Mesenteric fat pad (tissue), 1 donor: ENCODE measurements at places on chromosomes 6 and 20. TPM values are rescaled to one million over a fixed set of nuclear protein-coding genes. Genes with fewer than 3 reads are reported as not detected.

DNA sequence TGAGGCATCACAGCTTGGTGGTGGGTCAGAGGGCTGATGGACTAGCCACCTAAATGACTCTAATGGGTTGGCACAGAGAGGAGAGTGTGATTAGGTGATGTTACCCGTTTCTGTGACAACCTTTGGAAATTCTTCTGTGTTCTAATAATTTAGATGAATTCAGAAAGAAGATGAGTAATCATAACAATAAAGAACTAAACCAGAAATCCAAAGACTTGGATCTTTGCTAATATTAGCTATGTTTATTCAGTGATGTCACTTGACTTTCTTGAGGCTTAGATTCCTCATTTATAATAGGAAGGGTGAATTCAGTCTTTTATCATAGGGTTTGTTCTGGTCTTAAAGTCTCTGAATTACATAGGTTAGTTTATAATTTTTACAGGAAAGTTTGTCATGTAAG, 19.9 kb downstream of the CRYBG1 start:
- DNase-seq, result no peak

- no peak for DNase-seq
Observed at GRCh38 chr6:21444711-21445260, 148.8 kb upstream of the SOX4 start.

DNA sequence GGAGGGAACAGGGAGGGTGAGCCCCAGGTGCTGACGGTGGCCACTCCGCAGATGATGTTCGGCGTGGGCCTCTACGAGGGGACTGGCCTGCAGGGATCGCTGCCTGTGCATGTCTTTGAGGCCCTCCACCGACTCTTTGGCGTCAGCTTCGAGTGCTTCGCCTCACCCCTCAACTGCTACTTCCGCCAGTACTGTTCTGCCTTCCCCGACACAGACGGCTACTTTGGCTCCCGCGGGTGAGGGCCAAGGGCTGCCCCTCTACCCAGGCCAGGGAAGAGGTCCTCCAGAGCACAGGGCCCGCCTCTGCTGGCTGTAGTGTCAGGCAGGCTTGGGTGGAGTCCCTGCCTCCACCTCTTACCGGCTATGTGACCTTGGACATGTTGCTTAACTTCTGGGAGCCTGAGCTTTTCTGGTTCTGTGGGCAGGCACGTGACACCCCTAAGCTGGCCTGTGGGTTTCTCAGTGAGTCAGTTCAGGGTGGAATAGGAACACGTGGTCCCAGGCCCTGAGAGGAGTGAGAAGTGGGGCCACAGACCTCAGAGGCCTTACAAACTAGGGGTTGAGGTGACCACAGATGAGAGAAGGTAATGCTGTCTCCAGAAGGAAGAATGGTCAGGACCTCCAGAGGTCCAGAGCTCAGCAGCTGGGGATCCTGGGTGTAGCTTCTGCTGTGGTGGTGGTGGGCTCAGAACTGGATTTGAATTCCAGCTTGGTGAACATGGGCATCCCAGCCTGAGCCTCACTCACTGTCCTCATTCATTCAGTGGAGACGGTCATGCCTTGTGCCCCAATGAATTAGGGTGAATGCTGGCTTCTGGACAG, 11.9 kb downstream of the PCIF1 start:
- DNase-seq, result no peak

Gene HLA-G
- not detected for total RNA-seq

DNA sequence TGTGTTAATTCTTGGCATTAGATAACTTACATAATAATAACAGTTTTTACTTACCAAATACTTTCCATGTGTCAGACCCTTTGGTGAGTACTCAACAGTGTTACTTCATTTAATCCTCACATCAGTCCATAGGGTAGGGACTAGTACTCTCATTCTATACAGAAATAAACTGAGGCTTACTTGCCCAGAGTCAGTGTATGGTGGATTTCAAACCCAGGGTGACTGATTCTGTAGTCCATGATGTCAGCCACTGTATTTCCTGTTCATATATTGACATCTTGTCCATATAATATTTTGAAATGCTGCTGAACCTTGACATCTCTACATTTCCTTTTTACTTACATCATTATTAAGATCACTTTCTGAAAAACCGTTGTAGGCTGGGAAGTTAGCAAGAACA, 2.5 kb upstream of the PNLDC1 start:
- no peak for DNase-seq

Gene THBD
- 49.6 TPM for total RNA-seq

GRCh38 chr20:32332614-32333013, 25.5 kb upstream of the ASXL1 start:
- no peak for DNase-seq

Gene CCDC170
- total RNA-seq, result 2.4 TPM

- no peak for DNase-seq
Observed at GRCh38 chr20:10509376-10509775, 74.3 kb downstream of the SLX4IP start.

- DNase-seq, result no peak
Observed at GRCh38 chr6:55266896-55267295, 60.4 kb upstream of the GFRAL start.

Gene COL9A3
- 0.42 TPM for total RNA-seq

DNA sequence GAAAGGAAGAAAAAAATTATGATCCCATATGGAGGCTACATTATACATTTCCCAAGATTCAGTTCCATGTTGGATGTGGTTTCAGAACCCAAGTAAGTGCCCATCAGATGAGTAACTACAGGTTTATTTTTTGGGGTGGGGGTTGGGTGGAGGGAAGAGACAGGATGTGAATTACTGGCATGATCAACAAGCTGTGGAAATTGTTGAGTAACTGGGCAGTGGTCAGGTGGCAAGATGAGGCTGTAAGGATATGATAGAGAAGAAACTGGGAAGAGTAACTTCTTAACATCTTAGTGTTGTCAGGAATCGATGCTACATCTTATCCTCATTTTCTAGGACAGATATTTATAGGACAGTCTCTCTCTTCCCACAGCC, 153.5 kb downstream of the CFAP61 start:
- DNase-seq, result no peak

Gene MAFB
- 86.0 TPM for total RNA-seq

- no peak for DNase-seq
Observed at GRCh38 chr6:157452096-157452495, 71.1 kb downstream of the ZDHHC14 start.

Gene FOXA2
- total RNA-seq, result not detected

Gene RBM24
- total RNA-seq, result 1.3 TPM

DNA sequence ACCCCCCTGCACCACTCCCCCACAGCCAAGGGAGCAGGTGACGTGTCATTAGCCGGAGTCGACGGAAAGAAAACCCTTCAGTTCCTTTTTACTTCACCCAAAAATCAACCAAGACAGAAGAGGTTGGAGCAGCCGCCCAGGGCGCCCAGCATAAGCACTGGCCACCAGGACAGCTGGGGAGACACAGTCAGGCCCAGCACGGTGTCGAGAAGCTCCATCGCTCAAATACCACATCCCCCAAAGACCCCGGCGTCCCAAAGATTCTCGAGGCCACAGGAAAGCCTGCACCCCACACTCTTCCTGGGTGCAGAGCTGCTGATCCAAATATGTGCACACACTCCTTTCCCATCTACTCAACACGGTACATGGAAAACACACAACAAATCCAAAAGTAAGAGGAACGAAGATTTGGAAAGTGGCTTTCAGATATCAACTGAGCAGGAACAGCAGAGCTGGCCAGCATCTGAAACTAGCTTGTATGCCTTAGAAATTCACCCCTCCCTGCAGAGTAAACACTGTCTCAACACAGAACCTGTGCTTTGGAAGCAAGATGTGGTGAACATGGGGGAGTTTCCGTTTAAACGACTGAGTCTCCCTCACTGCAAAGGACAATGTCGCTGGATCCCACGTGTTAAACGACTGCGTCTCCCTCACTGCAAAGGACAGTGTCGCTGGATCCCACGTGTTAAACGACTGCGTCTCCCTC, 54.6 kb downstream of the DLL1 start:
- no peak for DNase-seq

- DNase-seq, result no peak
Observed at GRCh38 chr20:46420878-46421277, 14.5 kb upstream of the ELMO2 start.

GRCh38 chr6:146149770-146150169, 120.9 kb downstream of the GRM1 start:
- no peak for DNase-seq

DNA sequence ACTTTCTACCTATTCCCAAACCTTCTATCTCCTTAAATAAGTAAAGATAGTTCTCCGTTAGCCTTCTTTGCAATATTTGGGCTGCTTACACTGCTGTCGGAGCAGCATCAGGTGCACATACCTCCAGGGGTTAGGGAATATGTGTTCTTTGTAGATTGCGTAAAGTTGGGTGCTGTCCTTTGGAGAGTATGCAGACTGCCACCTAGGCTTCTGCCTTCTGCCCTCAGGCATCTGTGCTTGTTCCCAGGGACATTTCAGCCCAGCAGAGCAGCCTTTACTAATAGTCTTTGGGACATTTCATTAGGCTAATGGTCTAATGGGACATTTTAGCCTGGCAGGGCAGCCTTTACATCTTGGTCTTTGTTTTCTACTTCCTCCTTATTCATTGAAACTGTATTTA, 260.6 kb downstream of the TPBG start:
- no peak for DNase-seq

Gene ADGRG6
- 8.0 TPM for total RNA-seq

DNA sequence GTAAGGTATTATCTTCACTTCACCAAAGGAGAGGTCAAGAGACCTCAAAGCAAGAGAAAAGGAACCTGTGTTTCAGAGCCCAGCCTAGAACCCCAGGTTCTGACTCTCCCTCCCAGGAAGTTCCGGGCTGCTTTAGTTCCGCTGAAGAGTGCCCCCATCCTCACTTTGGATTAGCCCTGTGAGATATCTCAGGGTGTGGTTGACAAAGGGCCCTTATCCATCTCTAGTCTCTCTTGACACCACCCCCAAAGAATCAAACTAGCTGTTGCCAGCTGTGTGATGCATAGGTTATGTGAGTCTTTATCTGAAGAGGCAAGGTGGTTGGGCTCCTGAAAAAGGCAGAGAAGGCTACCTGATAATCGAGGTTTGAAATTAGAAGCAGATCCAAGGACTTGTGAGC, 20.6 kb downstream of the BRPF3 start:
- no peak for DNase-seq

GRCh38 chr20:17990278-17990972, 21.6 kb downstream of the MGME1 start:
- peak; percentile 30 for DNase-seq

Gene GFRAL
- not detected for total RNA-seq

DNA sequence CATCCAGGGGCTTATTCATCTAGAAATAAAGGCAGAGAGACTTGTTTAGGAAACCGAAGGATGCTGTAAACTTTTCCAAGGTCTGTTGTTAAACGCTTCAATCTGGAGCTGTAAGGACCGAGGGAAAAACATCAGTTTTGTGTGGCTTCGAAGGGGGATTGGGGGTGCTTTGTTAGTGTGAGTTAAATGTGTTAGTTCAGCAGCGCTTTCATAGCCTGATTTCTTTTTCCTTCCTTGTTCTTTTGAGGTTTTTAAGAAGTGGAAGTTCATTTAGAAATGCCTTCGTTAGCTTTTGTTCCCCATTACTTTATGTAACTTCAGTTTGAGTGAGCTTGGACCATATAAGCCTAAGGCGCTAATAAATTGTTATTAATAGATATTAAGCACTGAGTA, 1.5 kb downstream of the ANKS1A start:
- DNase-seq, result no peak

Gene ADAM33
- 30.7 TPM for total RNA-seq

Gene OR2H1
- total RNA-seq, result not detected

GRCh38 chr20:3814928-3815495, 5.3 kb upstream of the AP5S1 start:
- DNase-seq, result no peak

Gene FHL5
- total RNA-seq, result 16.6 TPM

Gene MAP7
- total RNA-seq, result 5.2 TPM

DNA sequence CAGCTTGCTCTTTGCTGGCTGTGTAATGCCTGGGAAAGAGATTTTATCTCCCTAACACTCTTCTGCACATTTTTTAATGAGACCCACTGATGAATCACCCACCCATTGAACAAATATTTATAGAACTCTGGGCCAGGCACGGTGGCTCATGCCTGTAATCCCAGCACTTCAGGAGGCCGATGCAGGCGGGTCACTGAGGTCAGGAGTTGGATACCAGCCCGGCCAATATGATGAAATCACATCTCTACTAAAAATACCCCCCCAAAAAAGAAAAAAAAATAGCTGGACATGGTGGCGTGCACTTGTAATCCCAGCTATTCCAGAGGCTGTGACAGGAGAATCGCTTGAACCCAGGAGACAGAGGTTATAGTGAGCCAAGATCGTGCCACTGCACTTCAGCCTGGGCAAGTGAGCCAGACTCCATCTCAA, 82.1 kb upstream of the SIRPA start:
- peak; percentile 88 for DNase-seq

DNA sequence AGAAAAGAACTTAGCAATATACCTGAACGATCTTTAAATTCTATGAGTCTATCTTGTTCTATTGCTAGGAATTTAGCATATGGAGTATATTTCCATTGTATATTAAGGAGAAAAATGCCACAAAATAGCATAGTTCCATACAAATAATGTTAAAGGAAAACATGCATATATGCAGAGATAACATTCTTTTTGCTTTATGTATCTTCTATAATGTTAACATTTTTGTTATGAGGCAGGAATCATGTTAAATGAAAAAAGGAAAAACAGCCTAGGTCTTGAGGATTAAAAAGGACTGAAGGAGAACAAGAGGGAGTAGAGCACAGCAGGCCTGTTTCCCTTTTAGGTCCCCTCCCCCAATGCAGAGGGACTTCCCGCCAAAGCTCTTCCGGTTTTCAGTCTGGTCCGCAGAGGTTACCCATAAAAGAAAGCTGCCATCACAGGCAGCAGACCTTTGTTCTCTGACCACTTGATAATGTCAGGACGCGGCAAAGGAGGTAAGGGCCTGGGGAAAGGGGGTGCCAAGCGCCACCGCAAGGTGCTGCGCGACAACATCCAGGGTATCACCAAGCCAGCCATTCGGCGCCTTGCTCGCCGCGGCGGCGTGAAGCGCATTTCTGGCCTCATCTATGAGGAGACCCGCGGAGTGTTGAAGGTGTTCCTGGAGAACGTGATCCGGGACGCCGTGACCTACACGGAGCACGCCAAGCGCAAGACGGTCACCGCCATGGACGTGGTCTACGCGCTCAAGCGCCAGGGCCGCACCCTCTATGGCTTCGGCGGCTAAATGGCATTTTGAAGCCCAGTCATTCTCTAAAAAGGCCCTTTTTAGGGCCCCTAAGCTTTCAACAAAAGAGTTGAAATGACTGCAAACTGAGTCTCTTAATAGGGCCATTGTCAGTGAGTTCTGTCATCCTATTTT, 108.4 kb upstream of the PRSS16 start:
- DNase-seq, result no peak
